ENCODE measurements at places on chromosomes 12 and 14.

DNA sequence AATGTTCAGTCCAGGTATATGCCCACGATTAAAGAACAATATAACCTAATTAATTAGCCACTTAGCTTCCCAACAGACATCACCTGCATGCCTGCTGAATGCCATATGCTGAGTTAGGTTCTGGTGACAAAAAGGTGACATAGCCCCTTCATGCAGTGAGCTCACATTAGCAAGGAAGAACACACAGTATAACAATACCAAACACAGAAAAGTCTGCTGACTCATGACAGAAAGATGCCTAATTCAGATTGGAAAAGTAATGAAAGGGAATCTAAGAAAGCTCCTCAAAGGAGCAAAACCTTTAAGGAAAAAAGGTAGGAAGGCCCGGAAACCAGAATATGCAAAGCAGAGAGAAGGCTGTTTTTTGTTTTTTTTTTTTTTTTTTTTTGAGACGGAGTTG lies 59.0 kb downstream of the FERMT2 start:
- no peak for DNase-seq

- DNase-seq: no peak
Measured at GRCh38 chr12:38139456-38139855, 177.1 kb upstream of the ALG10B start.

- DNase-seq: no peak
Measured at GRCh38 chr12:27488479-27488878, 35.5 kb upstream of the PPFIBP1 start.

- no peak for DNase-seq
Measured at GRCh38 chr12:93818488-93819049, 141.4 kb downstream of the CRADD start.

DNA sequence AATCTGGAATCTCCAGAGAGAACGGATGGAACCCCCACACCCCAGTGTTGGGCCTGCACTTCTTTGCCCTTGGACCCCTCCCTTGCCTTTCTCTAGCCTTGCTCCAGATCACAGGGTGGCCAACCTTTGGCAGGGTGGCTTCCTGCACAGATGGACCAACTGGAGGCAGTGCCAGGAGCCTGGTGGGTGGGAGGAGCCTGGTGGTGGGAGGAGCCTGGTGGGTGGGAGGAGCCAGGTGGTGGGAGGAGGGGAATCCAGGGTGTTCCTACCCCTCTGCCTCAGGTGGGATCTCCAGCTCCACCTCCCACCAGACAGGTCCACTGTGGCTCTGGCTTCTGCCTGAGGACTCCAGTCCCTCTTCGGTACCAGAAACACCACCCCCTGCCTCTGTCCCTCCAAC lies 15.0 kb upstream of the ORAI1 start:
- no peak for DNase-seq

DNA sequence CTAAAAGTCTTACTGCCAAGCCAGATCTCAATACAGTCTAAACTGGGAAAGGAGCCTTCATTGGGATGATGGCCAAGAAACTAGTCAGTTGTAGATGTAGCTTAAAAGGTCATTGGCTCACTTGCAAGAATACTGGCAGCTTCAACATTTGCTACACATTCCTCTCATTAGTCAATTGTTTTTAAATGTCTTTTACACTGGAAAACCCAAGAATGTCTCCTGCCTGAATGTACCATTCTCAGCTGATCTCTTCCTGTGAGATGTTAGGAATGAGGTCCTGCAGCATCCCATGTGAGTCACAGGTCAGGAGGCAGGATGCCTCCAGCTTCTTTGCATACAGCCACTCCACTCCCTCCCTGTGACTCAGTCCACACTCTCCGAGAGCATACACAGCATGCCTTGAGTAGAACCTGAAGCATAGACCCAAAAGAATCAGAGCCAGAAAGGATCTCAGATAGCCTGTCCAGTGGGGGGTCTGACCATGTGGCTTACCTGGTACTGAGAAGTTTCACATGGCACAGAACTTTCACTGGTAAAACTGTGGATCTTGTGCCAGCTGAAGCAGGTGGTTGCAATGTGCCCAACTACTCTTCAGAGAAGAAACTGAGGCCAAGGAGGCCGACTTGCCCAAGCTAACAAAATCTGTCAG lies 56.0 kb upstream of the HECTD1 start:
- no peak for DNase-seq

DNA sequence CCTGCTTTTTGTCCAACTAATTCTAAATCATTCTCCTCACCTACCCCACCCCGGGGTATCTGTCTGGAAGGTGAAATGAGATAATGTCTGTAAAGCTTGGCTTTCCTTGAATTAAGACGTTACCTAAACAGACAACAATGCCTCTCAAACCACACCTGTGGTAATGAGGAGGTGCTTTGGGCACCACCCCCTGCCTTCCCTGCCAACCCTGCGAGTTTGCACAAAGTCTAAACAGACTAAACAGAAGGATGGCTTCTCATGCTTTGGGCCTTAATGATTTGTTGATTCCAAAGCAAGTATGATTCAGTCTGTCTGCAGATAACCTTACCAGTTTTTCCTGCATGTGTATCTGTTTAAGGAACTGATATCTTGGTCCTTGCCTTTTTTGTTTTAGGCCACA lies 82.4 kb downstream of the ZFC3H1 start:
- DNase-seq: no peak

- no peak for DNase-seq
Measured at GRCh38 chr12:56769868-56770267, 6.7 kb downstream of the HSD17B6 start.

- DNase-seq: no peak
Measured at GRCh38 chr12:75452675-75453330, 27.8 kb upstream of the GLIPR1 start.

GRCh38 chr12:93443576-93443975 lies 1.8 kb upstream of the UBE2N start:
- no peak for DNase-seq

DNA sequence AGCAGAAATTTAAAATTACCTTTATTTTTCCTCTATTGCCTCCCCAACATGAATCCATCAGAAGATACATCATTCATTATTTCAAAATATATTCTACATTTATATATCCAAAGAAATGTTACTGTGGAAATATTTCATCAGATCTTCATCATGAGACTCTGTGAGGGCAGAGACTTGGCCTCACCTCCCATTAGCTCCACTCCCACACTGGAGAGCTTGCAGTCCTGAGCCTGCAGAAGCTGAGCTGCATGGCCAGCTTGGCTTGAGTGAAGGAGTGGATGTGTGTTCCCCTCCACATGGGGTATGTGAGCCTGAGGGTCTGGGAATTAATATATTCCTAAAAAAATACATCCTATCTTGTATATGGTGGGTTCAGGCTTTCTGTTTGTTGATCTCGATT lies 961.9 kb downstream of the TMEM121 start:
- DNase-seq: no peak

GRCh38 chr14:76390621-76391020 lies 14.7 kb downstream of the ESRRB start:
- DNase-seq: no peak

DNA sequence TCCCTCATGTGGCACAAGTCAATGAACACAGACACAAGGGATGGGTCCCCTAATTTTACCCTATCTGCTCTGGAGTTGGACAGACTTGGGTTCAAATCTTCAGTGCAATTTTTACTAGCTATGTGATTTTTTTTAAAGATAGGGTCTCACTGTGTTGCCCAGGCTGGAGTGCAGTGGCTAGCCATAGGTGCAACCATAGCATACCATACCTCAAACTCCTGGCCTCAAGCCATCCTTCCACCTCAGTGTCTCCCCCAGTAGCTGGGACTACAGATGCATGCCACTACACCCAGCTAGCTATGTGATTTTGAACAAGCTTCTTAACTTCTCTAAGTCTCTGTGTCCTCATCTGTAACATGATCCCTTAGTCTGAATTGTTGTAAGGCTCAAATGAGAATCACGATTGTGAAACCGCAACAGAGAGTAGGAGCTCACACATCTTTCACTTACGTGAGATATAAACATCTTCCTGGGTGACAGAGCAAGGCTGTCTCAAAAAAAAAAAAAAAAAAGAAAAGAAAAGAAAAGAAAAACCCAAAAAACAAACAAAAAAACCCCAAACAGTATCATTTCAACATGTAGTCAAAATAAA lies 4.7 kb downstream of the CALCOCO1 start:
- no peak for DNase-seq
